Mucosa of descending colon (tissue), 3 donors: ENCODE measurements at places on chromosomes 1 and 21. TPM values are rescaled to one million over a fixed set of nuclear protein-coding genes. Genes with fewer than 3 reads are reported as not detected.

GRCh38 chr1:102099916-102100315, 103.2 kb upstream of the OLFM3 start:
- no peak for DNase-seq

DNA sequence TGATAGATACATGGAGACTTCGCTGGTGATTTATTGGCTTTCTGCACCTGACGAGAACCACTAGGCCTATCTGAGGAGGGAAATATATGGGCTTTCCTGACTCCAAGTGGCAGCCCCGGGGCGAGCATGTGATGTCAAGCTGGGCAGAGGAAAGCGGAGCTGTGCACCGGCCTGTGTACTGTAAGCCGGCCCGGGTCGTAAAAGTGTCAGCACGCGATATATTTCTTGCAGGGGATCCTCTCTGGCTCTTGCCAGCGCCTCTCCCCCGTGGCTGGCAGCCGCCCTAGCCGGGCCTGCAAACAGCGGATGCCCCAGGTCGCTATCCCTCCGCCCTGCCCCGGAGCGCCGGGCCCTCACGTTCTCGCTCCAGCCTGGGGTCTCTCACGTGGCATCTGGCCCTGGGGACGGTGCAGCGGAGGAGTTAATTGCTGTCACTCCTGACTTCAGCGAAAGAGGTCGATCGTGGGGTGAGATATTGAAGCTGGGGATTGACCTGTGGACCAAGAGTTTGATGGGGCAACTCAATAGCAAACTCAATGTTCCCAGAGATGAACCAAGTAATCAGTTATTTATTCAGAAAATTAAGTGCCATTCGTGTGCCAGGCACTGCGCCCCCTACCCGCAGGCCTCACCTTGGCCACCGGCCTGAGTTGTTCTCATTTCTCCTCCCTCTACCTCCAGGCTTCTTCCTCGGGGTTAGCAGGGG, 41.0 kb upstream of the HAO2 start:
- DNase-seq: peak; percentile 37

DNA sequence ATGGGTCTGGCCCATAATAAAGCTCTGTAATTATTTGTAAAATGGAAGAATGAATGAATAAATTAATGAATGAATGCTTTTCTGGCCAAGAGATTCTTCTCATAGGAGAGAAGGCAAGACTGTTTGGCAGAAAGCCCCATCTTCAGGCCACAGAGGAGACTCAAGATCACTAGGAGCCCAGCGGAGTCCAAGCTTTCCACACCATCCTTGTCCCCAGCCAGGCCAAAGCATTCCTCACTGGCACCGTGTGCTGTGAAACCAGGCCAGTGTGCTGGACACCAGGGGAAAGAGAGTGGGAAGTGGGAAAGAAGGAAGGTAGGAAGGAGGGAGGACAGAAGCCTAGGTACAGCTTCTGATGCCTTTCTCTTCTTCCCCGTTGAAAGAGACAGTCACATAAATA, 86.4 kb downstream of the PLXNA2 start:
- no peak for DNase-seq

DNA sequence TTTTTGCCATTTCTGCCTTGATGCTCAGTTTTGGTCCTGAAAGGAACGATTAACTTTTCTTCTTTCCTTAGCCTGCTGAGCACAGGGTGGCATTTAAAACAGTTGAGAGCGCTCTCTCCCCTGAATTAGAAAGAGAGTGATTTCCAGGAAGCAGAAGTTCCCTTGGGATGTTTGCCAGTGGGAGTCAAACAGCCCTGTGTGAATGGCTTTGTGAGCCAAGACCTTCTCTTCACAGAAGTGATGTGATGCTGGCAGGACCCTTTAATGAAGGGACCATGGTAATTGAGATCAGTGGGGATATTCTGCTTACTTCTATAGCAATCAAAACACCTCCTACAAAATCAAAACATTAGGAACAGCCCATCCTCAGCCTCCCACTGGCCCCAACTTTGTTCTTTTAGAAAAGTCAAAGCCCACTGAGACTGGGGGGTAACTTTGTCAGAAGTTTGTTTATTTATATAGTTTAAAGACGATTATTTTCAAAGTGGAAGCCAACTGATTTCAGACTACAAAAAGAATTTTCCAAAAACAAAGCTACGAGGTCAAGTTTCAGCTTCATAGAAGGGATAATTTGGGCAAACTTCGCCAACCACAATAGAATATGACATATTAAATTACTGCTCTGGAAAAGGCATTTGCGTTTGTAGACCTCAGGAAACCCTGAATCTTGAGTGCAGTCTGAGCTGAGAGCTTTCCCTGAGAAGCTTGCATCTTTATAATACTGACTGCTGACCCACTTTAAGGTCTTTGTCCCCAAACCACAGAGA, 122.7 kb downstream of the GABPA start:
- no peak for DNase-seq

The TEX38 gene
- total RNA-seq: not detected

The CCDC190 gene
- not detected for total RNA-seq
